ENCODE measurements at places on chromosomes 12 and 14.

DNA sequence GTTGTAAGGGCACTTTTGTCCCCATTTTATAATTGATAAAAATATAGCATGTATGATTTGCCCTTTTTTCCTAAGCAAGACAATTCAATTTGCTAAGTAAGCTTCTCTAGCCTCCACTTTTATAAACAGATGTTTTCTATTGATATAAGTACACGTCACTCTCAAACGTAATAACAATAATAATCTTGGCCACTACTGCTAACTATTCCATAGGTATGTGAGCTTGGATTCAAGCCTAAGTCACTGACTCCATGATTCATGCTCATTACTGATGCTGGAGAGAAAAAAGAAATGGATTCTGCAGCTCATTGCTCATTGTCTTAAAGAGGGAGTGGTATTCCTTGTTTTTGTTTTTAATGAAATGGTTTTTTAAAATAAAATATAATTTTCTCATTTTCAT lies 661.0 kb downstream of the GALC start:
- DNase-seq = no peak

GRCh38 chr12:38587594-38587993 lies 271.0 kb downstream of the ALG10B start:
- DNase-seq = no peak

DNA sequence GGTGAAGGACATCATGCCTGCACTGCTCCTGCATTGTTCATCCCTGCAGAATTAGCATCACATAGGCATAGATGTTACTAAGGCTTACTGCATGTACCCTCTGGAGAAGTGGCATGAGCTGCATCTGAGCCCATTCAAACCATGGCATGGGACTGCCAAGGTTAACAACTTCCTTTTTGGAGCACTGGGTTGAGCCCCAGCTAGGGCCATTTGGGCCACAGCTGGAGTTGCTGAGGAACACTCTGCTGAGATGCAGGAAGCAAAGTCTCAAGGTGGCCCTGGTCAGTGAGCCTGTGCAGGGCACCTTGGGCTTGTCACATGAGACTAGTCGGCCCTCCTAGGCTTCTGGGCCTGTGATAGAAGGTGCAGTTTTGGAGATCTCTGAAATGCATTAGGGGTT lies 511.2 kb downstream of the C12orf50 start:
- DNase-seq = no peak

DNA sequence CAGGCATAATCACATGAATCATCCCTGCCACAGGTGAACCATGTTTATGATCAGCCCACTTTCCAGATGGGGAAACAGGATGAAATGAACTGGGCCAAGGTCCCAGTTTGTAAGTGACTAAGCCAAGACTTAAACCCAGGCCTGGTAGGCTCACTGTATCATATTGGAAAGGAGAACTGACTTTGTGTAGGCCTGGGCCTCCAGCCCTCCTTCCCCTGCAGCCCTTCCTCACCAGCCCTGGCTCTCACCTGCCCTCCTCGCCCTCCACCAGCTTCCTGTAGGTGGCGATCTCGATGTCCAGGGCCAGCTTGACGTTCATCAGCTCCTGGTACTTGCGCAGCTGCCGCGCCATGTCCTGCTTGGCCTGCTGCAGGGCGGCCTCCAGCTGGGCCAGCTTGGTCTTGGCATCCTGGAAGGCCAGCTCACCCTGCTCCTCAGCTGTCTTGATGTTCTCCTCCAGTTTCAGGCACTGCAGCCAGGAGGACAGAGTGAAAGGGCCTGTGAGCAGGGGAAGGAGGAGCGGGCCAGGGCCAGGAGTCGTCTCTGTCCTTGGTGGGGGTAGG lies 19.8 kb downstream of the KRT80 start:
- DNase-seq = no peak

GRCh38 chr14:25049568-25050268 lies at the start of gene STXBP6:
Gene STXBP6 (minus strand): TSS chr14:25050147. CDS start chr14:24974818, 75,329 bp downstream.
- DNase-seq = peak; percentile 49

- DNase-seq = peak; percentile 59
Observed at GRCh38 chr12:67068761-67069450, 200.3 kb upstream of the CAND1 start.

- DNase-seq = peak; percentile 77
Observed at GRCh38 chr12:6039894-6040601, 84.4 kb downstream of the VWF start.

DNA sequence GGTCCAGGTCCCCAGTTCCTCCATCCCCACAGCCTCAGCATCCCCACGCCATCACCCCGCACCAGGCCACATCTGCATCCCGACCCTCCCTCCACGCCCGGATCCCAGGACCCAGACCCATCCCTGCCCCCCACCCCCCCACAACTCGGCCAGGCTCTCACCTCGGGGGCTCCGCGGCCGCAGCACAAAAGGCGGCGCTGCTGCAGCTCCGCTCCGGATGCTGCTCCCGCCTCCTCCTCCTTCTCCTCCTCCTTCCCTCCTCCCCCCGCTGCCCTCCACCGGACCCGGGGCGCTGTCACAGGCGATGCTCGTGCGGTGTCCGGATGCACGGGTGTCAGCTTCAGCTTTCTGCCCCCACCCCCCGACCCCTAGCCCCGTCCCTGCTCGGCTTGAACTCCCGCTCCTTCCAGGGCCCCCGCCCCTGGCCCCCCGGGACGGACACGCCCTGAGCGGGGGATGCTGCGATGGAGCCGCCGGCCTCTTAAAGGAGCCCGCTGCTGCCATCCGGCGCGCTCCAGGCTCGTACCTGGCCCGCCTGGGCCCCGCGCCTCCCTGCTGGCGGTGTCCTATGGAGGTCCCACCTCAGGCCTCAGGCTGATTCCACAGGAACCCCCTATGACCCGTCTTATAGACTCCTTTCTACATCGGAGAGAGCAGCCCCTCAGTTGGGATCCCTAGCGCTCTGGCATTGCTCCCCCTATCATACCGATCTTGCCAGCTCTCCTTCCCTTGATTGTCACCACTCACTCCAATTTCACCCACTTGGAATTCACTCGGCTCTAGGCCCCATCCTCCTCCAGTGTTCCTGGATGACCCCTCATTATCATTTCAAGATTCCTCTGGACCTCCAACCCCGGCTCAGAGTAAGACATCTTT lies at the start of gene MAP3K12:
Gene MAP3K12, minus strand, starts transcription at position 193 of the 876 bp plus-strand sequence. CDS start 12,067 bp downstream, outside the sequence.
- DNase-seq = peak; percentile 65

- no peak for DNase-seq
Observed at GRCh38 chr12:48943221-48943620, 14.1 kb downstream of the ARF3 start.
